ENCODE measurements at places on chromosomes 5 and 9. TPM values are rescaled to one million over a fixed set of nuclear protein-coding genes. Genes with fewer than 3 reads are reported as not detected.

DNA sequence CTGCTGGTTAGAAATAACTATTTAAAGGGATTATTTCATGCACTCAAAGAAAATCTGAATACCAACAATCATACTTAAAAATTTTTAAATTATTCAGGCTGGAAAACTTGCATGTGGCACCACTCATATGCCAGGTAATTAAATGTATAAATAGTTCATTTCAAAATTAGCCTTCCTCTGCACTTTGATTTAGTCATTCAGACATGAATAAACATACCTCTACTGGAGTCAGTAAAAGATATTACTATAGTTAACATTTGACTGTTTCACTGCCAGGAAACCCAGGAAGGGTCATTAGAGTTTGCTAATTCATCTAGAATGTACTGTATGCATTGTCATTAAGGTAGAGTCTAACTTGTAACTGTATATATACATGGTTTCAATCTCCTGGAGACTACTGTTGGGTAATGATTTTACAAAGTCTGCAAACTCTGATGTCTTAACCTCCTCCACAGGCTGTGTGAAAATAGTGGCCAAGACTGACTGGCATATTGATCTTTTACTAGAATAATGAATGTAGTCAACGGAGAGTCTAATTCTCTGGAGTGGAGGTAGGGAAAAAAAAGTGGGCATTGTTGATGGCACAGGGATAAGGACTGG is 43.7 kb downstream of the TEX10 start:
- DNase-seq: no peak

- DNase-seq: no peak
These were observed 228.2 kb upstream of the TYRP1 start for GRCh38 chr9:12464910-12465512.

DNA sequence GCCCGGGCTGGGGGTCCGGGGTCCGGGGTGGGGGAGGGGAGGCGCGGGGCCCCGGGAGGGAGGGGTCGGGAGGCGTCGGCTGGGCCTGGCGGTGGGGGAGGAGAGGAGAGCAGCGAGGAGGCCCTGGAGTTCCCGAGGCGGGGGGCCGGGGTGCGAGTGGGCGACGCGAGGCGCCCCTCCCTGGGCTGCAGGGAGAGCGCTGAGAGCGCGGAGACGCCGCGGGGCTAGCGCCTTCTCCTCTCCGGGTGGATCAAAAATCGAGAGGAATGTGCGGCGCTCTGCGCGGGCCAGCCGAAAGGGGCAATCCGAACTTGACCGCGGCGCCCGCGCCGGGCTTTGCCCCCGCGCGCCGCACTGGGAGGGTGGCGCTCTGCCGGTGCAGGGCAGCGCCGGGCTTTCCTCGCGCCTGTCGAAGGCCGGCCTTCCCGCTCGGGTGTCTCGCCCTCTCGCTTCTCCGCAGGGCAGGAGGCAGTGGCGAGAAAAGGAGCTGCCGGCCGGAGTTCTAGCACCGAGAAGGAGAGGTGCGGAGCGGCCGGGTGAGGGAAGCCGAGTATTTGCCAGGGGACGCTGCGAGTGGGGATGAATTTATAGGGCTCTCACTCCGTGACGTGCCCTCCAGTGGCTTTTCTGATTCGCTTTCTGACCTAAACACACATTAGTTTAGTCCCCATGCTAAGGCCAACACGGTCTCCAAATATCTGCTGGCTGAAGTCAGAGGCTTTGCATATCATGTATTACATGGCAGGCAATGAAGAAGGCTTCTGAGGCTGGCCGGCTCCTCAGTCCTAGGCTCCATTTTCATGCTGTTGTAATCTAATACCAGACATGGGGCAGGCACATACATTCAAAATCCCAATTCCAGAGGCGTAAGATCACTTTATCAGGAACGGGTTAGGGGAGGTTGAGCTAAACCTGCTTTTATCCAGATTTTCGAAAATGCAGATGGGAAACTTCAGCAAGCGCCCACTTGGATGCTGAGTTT is 503 bp upstream of the GDNF start:
- no peak for DNase-seq

DNA sequence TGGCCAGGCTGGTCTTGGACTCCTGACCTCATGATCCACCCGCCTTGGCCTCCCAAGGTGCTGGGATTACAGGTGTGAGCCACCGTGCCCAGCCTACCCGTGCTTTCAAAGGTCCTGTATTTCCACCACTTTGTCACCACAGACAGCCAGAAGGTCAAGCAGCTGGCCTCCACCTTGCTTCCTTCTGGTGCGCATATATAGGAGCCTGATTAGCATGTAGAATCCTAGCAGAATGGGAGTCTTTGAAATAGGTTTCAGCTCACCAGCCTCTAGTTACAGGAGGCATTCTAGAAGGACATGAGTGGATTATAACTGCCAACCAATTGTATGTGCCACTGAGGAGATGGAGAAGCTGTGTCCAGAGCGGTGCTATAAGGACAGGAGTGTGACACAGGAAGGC is 18.9 kb downstream of the POLR1E start:
- DNase-seq: no peak

DNA sequence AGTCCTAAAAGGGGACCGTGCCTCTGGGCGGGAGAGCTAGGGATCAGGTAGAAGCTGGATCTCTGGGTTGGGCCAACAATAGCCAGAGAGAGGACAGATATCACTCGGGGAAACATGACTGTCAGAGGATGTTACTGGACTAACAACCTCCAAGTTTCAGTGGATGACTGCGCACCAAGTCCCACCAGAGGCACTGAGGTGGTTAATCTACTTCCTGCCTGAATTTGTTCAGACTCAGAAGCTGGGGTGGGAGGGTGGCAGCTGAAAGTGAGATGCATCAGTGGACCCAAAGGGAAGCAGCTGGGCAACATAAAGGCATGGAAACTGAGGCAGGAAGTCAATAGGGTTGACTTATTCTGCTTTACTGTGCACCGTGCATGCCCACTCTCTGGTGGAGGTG is 130.1 kb upstream of the SLC44A1 start:
- DNase-seq: no peak

DNA sequence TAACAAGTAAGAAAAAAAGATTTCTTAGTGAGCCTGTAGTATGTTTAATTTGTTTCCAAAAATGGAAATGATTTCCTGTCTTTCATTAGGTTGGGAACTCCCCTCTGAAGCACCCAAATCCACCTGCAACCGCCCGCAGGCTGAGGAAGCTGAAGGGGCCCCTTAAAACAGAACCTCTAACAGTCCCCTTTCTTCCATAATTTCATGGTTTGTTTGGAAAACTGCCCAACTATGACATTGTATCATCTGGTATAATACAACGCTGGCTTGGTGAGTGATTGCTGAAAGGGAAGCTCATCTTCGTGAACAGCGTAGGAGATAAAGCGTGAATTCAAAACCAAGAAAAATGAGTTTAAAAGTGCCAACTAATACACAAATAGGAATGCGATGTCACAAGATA is 215.5 kb downstream of the FSTL4 start:
- no peak for DNase-seq

- no peak for DNase-seq
These were observed 308.0 kb upstream of the DAP start for GRCh38 chr5:11069041-11069440.

The ESM1 gene
- 3.9 TPM for total RNA-seq

The HARS1 gene
- total RNA-seq: 46.4 TPM

The BARHL1 gene
- total RNA-seq: not detected

The LCN2 gene
- total RNA-seq: not detected

The CCNJL gene
- 3.0 TPM for total RNA-seq
